ENCODE measurements at places on chromosomes 3 and 15.

GRCh38 chr3:128936341-128936740 is 56.9 kb downstream of the ACAD9 start:
- no peak for DNase-seq

GRCh38 chr15:40379853-40380252 is 2.7 kb upstream of the KNSTRN start:
- DNase-seq, result no peak

GRCh38 chr3:47664519-47664918 is 85.9 kb upstream of the CSPG5 start:
- no peak for DNase-seq

- no peak for DNase-seq
Observed at GRCh38 chr3:21830541-21830940, 79.5 kb upstream of the ZNF385D start.

DNA sequence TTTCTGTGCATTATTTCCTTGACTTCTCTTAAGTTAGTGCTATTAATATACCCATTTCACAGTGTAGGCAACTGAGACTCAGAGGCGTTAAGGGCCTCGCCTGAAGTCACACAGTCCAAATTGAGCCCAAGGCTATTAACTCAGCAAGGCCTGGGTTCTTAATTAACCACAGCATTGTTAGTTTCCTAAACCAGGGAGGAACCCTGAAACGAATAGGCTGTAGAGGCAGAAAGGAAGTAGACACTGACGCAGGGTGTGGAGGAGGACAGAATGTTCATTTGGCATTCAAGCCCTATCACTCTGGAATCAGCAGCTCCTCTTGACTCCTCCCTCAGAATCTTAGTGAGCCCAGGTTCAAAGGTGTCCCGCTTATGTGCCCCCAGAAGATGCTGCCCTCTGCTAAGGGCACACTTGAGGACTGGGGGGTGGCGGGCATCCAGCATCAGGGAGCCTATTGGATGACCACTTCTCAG is 13.9 kb downstream of the ARHGEF3 start:
- DNase-seq, result no peak

DNA sequence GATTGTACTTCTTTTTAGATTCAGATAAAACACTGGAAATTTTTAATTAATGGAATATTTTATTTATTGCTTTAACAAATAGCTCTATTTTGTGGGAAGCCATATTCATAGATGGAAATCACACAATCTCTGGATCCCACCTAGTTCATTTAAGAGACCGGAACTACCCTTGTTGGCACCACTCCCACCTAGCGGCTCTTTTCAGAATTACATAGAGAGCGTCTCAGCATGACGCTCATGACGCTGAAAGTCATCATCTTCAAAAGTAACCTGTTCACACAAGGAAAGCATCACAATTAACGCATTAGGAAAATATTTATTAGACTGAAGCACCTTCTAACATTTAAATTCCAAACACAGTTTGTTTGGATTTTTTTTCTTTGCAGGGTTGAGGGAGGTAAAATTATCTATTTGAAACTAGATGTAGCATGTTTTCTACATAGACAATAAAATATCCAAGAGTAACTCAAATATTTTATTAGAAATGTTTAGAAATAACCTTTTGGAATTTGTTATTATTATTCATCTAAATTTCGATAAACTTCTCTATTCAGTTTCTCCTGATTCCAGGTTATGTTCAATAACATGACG is 214.9 kb upstream of the ARRDC4 start:
- DNase-seq, result no peak

DNA sequence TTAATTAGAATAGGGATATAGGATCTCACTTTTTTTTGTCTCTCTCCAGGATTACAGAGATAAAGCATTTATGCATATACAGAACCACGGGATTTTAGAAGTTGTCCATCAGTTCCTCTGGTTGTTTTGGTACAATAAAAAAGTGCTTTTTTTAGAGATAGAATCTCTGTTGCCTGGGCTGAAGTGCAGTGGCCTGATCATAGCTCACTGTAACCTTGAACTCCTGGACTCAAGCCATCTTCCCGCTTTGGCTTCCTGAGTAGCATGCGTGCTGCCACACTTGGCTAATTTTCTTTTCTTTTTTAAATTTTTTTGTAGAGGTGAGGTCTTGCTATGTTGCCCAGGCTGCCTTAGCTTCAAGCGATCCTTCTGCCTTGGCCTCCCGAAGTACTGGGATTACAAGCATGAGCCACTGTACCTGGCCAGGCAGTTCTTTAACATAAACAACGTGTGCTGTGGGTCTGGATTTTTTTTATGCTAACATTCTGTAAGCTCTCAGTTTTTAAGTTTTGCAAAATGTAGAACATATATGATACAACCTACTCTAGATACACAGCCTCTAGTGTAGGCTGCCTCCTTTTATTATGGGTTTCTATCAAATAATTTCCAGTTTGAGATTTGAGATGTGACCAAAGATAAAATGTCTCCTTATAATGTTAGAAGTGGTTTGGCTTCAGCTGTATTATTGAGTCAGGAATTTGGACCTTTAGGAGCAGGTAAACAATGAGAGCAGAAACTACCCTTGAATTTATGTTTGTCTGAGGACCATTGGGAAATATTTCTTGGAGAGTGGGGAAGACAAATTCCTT is 57.4 kb upstream of the ULK4 start:
- DNase-seq, result no peak

GRCh38 chr3:146421819-146422759 is 47.3 kb downstream of the PLSCR2 start:
- no peak for DNase-seq

- no peak for DNase-seq
Observed at GRCh38 chr3:185813691-185814215, 11.1 kb downstream of the IGF2BP2 start.

DNA sequence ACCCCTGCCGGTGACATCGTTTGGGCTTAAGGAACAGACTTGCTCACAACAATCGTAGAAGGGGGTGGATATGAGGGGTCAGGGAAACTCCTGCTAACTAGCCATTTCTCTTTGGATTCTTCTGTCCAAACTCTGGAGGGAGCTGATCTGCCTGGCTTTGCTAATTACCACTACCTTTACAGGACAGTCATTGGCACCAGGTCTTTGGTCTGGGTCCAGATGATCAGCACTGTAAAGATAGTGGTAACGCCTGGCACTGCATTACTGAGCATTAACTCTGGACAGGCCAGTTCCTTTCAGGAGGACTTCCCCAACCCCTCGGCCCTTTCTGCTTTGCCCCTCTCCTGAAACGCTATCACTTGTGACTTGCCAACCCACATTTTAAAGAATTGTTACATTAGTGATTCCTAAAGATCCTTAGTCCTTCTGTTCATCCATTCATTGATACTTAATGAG is 788 bp downstream of the UQCC5 start:
- DNase-seq, result no peak

DNA sequence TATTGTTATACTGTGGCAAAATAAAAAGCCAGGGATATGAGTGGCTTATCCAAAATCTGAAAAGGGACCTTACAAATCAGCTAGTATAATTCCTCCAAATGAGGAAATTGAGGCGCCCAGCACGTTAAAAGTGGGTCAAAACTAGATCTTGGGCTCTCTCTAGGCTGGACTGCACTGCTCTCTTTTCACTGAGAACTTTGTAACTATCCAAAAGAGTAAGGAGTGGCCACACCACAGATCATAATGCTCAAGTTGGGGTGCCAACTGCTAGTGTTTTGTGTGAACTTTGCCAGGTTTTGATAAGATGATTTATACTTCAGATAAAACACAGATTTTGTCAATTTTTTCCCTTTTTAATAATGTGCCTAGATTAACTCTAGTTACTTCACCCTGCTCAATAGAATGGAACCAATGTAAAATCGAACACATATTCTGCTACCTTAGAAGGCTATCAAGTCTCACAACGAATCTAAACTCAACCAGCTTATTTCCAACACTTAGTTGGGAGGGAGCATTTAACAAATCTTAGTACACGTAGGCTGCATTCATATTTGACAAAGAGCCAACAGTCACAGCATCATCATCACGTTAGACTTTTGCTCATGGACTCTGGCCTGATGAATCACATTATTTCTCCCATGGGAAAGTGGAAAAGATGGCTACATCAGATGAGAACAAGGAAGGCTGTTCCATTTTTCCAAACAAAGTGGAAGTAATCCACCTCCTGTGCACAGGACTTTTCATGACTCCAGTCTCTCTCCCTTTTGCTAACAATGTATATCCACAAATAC is 64.4 kb downstream of the ABI3BP start:
- DNase-seq, result no peak

GRCh38 chr3:79310016-79310415 is 457.8 kb downstream of the ROBO1 start:
- no peak for DNase-seq

DNA sequence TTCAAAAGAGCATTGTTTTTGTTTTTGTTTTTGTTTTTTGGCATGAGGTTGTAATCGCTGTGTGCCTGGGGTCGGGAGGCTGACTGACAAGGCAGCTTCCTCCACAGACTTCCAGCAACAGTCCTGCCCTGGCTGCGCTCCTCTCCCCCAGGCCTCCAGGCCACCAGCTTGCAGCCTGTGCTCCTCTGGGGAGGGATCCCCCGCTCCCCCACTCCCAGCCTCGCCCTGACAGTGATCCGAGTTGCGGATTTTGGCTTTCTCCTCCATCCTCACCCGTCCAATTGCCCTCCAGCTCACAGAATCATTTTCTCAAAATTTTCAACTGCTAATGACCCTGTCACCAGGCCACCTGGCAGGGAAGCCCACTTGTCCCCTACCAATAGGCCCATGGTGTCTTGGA is 36.5 kb upstream of the PCSK6 start:
- DNase-seq, result no peak

GRCh38 chr3:41035456-41036022 is 163.8 kb upstream of the CTNNB1 start:
- DNase-seq, result no peak

- no peak for DNase-seq
Observed at GRCh38 chr3:58630710-58631092, 35.9 kb downstream of the FAM3D start.

DNA sequence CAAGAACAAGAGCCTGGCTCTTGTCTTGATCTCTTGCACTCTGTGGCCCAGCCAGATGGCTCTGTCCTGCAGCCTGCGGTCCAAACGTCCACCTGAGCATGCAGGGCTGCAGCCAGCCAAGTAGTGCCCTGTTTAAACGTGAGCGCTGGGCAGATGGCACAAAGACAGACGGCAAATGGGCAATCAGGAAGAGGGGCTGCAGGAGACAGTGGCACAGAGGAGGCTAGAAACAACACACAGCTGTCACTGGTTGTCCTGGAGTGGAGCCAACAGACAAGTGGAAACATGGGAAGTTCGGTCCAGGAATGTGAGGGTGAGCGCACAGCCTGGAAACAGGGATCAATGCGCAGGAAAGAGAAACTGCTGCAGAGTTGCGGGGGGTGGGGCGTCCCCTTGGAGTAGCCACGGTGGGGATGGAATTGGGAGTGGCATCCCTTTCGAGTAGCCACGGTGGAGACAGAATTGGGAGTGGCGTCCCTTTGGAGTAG is 10.7 kb upstream of the ZXDC start:
- no peak for DNase-seq

GRCh38 chr3:38264779-38265178 is 833 bp upstream of the SLC22A13 start:
- DNase-seq, result no peak

DNA sequence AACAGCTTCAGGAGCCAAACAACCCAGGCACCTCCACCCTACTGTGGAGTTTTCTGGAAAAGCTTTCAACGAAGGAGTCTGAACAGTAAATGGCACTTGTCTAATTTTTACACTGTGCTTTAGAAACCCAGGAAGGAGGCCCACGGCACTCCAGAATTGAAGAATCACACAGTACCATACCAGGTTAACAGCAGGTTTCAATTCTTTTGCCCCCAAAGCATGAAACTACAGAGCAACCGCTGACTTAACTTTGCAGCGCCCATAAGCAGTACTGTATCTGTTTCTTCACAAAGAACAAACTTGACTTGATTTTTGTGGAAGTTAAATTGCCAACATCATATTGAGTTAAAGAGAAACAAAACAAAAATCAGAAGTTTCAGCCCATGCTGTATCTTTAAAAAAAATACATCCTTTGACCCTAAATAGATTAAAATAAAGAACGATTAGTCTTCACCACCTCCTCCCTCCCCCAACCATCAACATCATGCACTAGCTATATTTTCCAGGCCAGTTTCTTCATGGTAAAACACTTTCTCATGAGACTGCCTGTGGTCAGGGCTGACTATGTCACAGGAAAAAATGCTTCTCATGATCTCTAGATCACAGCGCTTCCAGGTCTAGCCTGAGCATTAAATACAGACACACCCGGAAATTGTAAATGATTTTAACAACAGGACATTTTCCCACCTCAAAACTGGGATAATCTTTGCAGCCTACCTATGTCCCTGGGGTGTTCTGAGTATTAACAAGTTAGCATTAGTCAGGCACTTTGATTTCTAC is 456.3 kb downstream of the FOXP1 start:
- DNase-seq, result no peak

- no peak for DNase-seq
Observed at GRCh38 chr15:47870956-47871625, 153.8 kb downstream of the SEMA6D start.
